ENCODE measurements at places on chromosomes 6 and 20.
A peak's percentile ranks its signal among the peaks of the same experiment; 100 is the strongest.

GRCh38 chr6:6832439-6832838, 243.9 kb downstream of the LY86 start:
- no peak for DNase-seq

DNA sequence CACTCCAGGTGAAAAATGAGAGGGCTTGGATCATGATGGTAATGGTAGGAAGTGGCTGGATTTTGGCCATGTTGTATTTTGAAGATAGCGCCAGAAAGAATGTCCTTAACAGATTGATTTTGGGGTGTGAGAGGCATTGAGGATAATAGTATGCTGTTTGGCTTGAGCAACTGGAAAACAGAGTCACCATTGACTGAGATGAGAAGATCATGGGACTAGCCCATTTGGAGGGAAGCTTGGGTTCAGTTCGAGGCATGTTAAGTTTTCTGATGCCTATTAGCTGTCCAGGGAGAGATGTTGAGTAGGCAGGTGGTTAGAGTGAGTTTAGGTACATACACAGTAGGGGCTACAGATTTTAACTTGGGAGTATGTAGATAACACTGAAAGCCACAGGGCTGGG, 23.3 kb downstream of the PLCG1 start:
- DNase-seq: no peak

DNA sequence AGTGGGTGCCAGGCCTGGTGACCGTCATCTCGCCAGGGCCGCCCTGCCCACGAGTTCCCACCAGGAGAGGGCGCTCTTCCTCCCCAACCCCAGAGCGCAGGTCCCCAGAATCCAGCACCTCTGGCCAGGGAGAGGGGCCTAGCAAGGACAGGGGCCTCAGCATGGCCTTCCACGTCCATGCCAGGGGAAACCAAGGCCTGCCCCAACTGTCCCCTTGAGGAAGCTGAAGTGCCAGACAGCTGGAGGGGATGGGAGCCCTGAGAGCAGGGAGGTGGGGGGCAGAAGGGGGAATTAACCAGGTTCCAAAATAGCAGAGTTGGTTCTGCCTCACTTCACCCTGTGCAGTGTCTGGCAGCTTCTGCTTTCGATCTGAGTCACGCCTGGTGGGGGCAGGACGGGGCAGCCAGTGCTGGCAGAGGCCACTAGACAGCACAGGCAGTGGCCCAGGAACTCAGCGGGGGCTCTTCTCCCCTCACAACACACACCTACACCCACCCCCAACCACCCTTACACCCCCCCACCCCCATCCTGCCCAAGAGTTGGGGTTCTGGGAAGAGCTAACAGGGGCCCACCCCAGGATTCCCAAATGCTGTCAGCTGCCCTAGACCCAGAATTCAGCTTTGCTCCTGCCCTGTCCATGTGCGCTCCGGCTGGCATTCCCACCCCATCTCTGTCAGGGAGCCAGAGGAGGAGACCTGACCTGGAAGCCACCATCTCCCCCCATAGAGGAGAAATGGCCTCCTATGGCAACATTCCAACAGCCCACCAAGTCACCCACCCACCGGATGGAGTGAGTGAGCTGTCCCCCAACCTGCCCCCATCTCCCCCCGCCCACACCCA, 29.2 kb downstream of the TFEB start:
- DNase-seq: peak; percentile 94

GRCh38 chr6:52558266-52559000, 18.4 kb downstream of the TRAM2 start:
- DNase-seq: no peak

GRCh38 chr6:21402368-21402767, 191.2 kb upstream of the SOX4 start:
- no peak for DNase-seq

DNA sequence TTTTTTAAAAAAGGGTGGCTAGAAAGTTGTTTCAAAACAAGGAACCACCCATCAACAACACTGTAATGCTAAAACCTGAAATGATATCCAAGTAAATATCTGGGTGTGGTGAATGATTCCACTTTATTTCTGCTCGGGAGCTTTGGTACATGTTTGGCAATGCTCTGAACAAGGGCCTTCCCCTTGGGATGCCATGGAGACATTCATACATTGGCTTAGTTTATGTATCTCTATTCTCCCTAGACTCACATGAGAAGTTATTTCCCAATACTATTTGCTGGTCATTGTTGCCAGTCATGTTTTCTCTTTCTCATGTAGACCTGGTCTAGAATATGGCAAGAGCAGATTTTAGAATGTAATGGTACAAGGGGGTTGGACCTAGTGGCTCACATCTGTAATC, 22.9 kb downstream of the ADTRP start:
- no peak for DNase-seq

DNA sequence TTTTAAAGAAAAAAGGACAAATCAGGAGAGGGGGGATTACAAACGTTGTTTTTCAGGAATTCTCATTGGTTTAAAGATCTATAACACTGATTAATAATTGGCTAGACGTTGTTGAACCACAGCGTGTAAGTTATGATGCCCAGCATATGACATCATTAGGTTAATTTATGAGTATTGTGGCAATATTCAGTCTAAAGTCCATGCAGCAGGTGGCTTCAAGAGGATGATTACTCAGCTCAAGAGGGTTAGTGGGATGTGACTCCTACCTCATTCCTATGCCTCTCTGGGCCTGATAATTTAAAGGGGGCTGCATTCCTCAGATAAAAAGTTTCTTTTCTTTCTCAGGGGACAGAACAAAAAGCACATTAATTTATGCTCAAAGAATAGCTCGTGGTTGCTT, 1309.0 kb downstream of the EPHA7 start:
- no peak for DNase-seq

- DNase-seq: no peak
Measured at GRCh38 chr6:169857343-169858292, 106.2 kb downstream of the ERMARD start.

DNA sequence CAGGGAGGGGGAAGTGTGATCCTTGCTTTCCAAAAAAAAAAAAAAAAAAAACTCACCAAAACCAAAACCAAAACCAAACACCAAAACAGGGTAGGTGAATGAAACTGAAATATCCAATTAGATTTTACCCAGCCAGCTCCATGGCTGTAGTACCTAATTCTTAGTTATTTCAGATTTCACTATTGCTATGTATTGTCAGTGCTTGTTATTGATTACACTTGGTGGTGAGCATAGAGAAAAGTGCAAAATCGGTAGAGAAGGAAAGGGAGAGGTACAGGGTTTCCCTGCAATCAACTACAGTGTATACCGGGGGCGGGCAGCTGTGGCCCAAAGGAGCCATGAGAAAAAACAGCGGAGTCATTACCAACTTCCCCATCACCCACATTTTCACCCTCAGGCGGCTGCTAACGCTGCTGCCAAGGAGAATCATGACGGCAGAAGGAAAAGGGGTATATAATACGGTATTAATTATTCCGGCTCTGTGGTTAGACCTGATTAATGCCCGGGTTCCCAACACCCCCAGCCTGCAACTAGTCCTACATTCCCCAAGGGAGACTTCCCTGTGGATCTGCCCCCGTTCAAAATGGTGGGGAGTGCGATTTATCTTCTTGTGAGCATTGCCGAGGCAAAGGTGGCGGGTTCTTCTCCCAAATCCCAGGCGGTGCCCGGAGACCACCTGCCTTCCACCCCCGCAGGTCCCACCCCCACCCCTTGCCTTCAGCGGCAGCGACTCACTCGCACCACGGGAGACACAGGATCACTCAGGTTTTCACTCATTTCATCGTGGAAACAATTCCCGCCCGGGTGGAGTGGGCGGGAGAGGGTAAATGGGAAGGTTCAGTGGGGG, at the start of gene C6orf62:
Gene C6orf62 (minus strand): TSS at position 30 of the 847 bp plus-strand sequence. CDS start 486 bp downstream, outside the sequence.
- peak; percentile 36 for DNase-seq

- DNase-seq: no peak
Measured at GRCh38 chr6:4459032-4459431, 317.2 kb upstream of the CDYL start.
